ENCODE measurements at places on chromosomes 5 and 9. TPM values are rescaled to one million over a fixed set of nuclear protein-coding genes. Genes with fewer than 3 reads are reported as not detected.

TLR4 gene
- 0.16 TPM for total RNA-seq

ZNG1C gene
- 35.6 TPM for total RNA-seq

CDKN2A gene
- total RNA-seq = 32.9 TPM

CCL28 gene
- 11.9 TPM for total RNA-seq

CD14 gene
- total RNA-seq = 0.42 TPM

PGM5 gene
- not detected for total RNA-seq

KIF20A gene
- 72.0 TPM for total RNA-seq

PTCD2 gene
- total RNA-seq = 9.5 TPM

DNA sequence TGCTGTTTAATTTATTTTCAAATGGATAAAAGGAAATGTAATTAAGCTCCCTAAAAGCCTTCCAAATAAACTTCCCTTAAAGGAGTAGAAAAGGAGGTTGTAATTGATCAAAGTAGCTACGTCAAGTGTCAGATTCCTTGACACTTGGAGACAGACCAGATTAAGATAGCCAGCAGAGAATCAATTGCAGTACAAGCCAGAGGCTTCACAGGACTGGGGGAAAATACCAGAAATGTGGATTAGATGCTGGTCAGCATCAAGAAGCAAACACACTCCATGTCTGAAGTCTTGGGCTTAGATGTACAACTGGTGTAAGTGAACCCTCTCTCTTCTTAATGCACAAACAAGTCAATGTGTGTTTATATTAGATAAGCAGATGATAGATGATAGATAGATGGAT, 184.9 kb upstream of the TAS2R1 start:
- no peaks in the 10 kb centered on the region for H3K27me3 ChIP-seq
- no peaks in the 10 kb centered on the region for H3K4me1 ChIP-seq
- DNase-seq = no peak
- no peak overlapping the region for H3K4me3 ChIP-seq
- no peaks in the 10 kb centered on the region for H3K36me3 ChIP-seq
- no peak overlapping the region for H3K27ac ChIP-seq

DNA sequence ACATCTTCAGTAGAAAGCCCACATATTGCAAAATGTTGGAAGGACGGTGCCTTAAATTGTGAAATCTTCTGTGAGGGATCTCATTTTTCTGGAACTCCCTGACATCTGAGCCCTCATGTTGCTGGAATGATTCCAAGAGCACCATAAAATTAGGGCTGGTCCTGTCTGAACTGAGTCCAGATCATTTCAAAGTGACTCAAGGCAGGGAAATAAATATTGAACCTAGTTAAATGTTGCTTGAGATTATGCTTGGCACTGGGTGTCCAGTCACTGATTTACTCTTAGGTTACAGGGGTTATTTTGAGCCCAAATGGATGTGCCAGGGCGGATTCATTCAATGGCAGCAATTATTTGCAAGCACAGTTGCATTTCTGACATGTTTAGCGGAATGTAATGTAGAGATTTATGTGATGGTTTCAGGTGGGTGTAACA, 437.0 kb downstream of the PIK3R1 start:
- no peak for DNase-seq
- H3K4me3 ChIP-seq = no peak overlapping the region
- H3K36me3 ChIP-seq = no peaks in the 10 kb centered on the region
- no peak overlapping the region for H3K27ac ChIP-seq

DNA sequence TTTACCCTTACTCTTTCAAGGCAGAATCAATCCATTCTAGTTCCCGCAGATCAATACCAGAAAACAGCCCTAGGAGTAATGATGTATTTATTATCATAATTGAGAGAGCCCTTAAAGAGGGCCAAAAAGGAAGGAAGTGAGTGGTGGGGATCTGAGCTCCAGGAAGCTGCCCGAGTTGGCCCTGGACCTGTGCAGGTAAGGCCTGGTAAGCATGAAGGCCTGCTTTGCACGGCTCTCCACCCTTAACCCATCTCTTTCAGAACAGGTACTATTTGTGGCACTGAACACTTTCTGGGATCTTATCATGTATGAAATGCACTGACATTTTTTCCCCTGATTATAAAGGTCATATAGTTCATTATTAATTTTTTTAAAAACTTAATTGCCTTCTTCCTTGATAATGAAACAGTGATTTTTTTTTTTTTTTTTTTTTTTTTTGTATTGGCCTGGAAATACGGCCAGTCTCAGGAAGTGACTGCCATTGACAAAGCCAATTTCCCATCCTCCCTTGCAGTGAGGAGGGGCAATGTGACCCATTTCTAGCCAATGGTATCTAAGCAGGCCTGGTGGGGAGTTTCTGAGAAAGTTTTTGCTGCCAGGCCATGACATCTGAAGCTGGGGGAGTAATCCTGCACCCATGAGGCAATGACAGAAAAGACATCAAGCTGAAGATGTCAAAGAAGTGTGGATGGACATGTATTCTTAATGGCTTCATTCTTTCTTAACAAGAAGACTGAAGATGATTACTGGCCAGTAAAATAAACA, 6.3 kb upstream of the MVB12B start:
- peaks cover 10% of the 10 kb centered on the region for H3K36me3 ChIP-seq
- no peak overlapping the region for H3K27ac ChIP-seq

DNA sequence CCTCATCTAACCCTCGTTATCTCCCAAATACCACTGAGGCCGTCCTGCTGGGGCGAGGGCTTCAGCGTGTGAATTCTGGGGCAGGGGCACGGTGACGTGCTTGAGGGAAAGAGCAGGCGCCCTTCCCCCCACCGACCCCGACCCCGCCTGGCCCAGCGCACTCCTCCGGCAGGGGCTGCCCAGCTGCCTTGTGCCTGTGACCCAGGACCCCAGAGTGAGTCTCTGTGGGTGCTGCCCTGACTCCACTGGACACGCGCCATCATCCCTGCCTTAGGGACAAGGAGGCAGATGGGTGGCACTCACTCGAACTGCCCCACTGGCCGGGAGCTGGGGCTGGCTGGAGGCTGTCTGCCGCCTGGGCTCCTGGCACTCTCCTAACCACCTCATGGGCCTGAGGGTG, 136.2 kb upstream of the LPCAT1 start:
- no peaks in the 10 kb centered on the region for H3K36me3 ChIP-seq
- no peak overlapping the region for H3K4me3 ChIP-seq
- no peak overlapping the region for H3K27ac ChIP-seq
- no peak for DNase-seq
- H3K4me1 ChIP-seq = no peaks in the 10 kb centered on the region

DNA sequence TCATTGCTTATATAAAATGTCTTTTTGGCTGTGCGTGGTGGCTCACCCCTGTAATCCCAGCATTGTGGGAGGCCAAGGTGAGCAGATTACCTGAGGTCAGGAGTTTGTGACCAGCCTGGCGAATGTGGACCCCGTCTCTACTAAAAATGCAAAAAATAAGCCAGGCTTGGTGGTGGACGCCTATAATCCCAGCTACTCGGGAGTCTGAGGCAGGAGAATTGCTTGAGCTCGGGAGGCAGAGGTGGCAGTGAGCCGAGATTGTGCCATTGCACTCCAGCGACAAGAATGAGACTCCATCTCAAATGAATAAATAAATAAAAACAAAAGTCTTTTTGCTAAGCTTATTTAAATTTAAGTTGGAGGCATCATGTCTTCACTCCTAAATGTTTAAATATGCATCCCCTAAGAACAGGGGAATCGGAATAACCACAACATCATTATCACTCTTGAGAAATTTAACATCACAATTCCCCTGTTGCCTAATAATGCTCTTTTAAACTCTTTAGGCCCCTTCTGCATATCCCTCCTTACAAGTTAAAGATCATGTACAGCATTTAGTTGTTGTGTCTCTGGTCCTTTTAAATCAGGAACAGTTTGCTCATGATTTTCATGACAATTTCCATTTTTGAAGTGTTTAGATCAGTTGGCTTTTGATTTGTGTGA, 72.8 kb downstream of the ERBIN start:
- H3K4me3 ChIP-seq = no peak overlapping the region
- peaks cover 23% of the 10 kb centered on the region for H3K4me1 ChIP-seq
- no peak overlapping the region for H3K27ac ChIP-seq
- H3K27me3 ChIP-seq = no peaks in the 10 kb centered on the region
- peaks cover 46% of the 10 kb centered on the region for H3K36me3 ChIP-seq

GRCh38 chr5:169148138-169148740, 152.7 kb downstream of the SLIT3 start:
- no peak overlapping the region for H3K4me3 ChIP-seq
- no peak overlapping the region for H3K27ac ChIP-seq
- H3K4me1 ChIP-seq = no peaks in the 10 kb centered on the region
- no peaks in the 10 kb centered on the region for H3K36me3 ChIP-seq
- no peak for DNase-seq
- H3K27me3 ChIP-seq = no peaks in the 10 kb centered on the region

DNA sequence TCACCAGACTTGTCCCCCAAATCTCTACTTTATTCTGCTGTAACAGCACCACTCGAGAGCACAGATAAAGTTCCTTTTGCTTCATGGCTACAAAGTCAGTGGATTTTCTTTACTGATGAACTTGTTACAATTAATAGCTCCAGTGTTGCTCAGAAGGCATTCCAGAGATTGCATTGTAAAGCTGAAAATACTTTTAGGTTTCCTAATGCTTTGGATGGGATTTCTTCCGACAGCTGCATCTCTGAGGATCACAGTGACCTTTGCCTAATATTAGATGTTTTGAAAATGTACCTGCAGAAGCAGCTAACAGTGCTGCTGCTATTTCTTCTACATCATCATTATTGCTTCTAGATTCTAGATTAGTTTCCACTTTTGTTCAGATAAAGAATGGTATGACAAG, 58.8 kb upstream of the TMEM171 start:
- H3K27me3 ChIP-seq = peaks cover 29% of the 10 kb centered on the region
- DNase-seq = no peak
- no peak overlapping the region for H3K27ac ChIP-seq
- H3K36me3 ChIP-seq = no peaks in the 10 kb centered on the region
- H3K4me1 ChIP-seq = peaks cover 3% of the 10 kb centered on the region

GRCh38 chr5:74166064-74166463, 474.5 kb downstream of the ENC1 start:
- no peaks in the 10 kb centered on the region for H3K36me3 ChIP-seq
- H3K27me3 ChIP-seq = no peaks in the 10 kb centered on the region
- DNase-seq = no peak
- H3K4me3 ChIP-seq = no peak overlapping the region
- H3K4me1 ChIP-seq = no peaks in the 10 kb centered on the region
- no peak overlapping the region for H3K27ac ChIP-seq

DNA sequence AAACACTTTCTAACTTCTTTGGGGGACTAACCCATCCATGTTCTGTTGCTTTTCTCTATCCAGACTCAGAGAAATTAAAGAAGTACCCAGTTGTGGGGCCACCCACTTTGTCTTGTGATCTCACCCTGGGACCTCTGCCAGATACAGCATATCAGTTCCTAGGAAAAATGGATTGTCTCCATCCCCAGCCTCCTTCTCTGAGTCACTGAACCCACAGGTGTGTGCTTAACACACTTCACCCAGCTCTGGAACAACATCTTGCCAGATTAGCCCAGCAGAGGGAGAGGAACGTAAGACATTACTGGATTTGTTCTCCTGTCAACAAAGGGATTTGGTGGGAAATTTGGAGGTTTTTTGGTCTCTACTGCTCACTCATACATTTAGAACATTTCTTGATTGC, 19.2 kb downstream of the FAM240B start:
- no peak overlapping the region for H3K27ac ChIP-seq
- H3K4me3 ChIP-seq = no peak overlapping the region
- H3K4me1 ChIP-seq = no peaks in the 10 kb centered on the region
- DNase-seq = no peak

GRCh38 chr9:34987160-34987901, 2.2 kb upstream of the DNAJB5 start:
- H3K4me1 ChIP-seq = peaks cover 78% of the 10 kb centered on the region
- no peaks in the 10 kb centered on the region for H3K36me3 ChIP-seq
- no peak overlapping the region for H3K4me3 ChIP-seq
- peak overlapping the region; percentile 5 for H3K27ac ChIP-seq

DNA sequence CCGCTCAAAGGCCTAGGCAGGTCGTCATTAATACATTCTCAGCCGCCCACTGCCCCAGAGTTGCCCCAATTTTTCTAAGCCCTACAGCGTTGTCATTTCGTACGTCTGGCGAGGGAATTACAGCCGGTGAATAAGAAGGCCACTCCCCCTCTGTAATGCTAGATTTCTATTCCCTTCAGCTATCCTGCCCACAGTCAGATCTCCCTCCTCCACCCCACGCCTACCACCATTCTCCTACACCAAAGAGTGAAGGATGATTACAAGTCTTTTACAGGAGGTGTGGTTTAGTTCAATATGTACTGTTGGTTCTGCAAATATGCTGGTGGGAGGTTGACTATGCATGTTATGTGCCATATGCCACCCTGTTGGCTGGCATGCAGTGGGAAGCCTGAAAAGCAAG, 83.7 kb upstream of the SMIM15 start:
- no peak overlapping the region for H3K27ac ChIP-seq
- H3K4me1 ChIP-seq = no peaks in the 10 kb centered on the region
- H3K36me3 ChIP-seq = no peaks in the 10 kb centered on the region
- no peak overlapping the region for H3K4me3 ChIP-seq

- no peak overlapping the region for H3K4me3 ChIP-seq
- DNase-seq = no peak
- no peaks in the 10 kb centered on the region for H3K36me3 ChIP-seq
- H3K27ac ChIP-seq = no peak overlapping the region
- no peaks in the 10 kb centered on the region for H3K27me3 ChIP-seq
- H3K4me1 ChIP-seq = peaks cover 9% of the 10 kb centered on the region
Measured at GRCh38 chr5:68730220-68730978, 363.4 kb upstream of the SLC30A5 start.

Data from activated CD8-positive, alpha-beta T cell treated with anti-CD3 and anti-CD28 coated beads, Interleukin-2, amount 10 ng/mL, durations not matched to agents 7 days and 5 days (primary cell).